Central memory CD4-positive, alpha-beta T cell (primary cell): ENCODE measurements at places on chromosomes 5 and 9.

GRCh38 chr5:106680330-106680729 is 990.4 kb downstream of the EFNA5 start:
- no peak for DNase-seq

DNA sequence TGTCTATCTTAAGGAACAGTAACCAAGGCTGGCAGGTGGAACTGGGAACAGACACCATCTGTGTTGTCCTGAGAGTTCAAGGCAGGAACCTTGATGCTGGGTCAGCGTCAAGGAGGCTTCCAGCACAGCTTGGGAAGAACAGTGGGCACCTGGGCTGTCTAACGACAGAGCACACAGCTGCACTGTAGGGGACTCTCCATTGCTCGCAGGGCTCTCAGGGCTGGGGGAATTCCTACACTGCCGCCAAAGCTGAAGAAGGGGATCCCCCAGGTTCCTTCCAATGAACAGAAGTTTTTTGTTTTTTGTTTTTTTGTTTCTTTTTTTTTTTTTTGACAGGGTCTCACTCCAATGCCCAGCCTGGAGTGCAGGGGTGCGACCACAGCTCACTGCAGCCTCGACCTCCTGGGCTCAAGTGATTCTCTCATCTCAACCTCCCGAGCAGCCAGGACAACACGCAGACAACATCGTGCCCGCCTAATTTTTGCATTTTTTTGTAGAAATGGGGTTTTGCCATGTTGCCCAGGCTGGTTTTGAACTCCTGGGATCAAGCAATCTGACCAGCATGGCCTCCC is 81.9 kb downstream of the PTPN3 start:
- no peak for DNase-seq

DNA sequence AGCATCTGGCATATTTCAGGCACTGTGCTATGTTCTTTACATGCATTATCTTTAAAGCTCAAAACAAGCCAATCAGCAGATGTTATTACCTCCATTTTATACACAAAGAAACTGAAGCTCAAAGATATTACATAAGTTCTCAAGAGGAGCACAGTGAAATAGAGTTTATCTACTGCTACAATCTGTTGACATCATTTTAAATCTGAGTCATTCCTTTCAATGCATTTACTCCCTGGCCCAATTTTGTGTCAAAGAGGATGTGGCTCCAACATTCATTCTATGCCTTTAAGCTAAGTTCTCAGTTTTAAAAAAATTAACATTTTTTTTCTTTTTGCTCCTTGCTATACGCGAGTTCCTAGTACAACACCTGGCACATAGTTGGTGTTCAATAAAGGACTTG is 486.3 kb upstream of the ZNF462 start:
- no peak for DNase-seq

DNA sequence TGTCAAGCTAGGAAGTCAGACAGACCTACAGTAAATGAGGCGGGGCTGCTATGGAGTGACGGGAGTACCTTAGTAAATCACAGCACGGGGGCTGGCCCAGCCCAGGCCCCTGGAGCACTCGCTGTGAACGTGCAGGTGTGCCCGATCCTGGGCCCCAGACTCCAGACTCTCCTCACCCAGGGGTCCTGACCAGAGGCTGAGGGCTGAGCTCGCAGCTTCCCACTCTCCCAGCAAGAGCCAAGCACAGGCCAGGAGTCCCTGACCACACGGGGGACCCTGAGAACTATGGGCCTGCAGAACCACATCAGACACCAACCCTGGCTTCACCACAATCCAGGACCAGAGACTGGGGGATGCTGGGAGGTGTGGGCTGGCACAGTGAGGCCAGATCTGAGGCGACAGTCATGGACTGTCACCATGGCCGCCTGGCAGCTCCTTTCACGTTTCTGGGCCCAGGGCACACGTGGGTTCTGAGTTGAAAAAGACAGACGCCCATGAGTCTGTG is 73.4 kb downstream of the ADAMTS2 start:
- DNase-seq = no peak

- no peak for DNase-seq
Observed at GRCh38 chr9:121858788-121859187, 207.4 kb downstream of the DAB2IP start.

DNA sequence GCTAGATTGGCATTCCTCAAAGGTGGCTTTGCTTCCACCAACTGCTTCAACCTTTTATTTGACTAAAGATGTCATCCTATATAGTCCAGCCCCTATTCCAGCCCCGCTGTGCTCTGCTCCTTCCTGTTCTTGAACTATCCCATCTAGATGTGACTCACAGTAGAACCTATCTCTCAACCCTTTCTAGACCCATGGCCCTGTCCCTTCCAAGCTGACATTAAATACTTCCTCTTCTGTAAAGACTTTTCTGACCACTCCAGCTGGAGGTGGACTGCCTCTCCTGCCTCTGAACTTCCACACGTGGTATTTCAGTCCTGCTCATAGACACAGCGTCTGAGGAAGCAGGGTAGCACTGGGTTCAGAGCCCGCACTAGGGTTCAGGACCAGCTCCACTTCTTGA is 32.4 kb downstream of the OSTF1 start:
- DNase-seq = no peak

- no peak for DNase-seq
Observed at GRCh38 chr9:31520301-31521085, 864.0 kb upstream of the ACO1 start.

DNA sequence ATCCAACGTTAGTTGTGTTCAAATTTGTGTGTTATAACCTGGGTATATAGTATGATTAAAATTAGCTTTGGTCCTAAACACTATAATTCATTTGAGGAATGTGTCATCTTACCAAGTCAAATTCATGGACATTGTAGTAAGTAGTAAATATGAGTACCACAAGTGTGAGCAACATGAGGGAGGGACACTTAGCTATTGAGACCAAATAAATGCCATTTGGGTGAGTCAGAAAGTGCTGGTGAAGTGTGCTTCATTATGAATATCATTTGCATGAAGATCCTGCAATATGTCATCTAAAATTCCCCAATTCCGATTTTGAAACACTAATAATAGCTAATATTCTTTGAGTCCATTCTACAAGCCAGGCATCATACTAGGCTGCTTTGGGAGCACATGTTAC is 336.7 kb upstream of the KIF2A start:
- no peak for DNase-seq

- DNase-seq = no peak
Observed at GRCh38 chr5:146365618-146366017, 27.0 kb downstream of the POU4F3 start.

DNA sequence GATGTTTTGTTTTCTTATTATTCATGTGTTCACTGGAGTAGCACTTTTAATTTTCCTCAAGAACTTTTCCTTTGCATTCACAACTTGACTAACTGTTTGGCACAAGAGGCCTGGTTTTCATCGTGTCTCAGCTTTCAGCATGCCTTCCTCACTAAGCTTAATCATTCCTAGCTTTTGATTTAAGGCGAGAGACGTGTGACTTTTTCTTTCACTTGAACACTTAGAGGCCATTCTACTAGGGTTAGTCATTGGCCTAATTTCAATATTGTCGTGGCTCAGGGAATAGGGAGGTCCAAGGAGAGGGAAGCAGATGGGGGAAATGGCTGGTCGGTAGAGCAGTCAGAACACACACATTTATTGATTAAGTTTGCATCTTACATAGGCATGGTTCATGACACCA is 94.0 kb downstream of the ZNF462 start:
- no peak for DNase-seq

DNA sequence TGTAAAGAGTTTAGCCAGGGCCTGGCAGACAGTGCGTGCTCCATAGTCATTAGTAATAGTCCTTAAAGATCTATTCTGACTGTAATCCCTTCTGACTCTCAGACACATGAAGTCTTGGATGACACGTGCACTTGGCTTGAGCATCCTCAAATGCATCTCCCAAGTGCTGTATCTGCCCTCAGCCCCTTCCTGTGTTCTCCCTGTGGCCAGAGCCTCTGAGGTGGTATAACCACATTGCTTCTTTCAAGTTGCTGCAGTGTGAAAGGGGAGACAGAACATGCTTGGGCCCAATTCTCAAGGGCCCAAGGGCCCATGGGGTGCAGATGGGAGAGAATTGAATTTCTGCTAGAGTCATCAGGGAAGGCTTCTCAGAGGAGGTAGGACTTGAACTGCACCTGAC is 30.1 kb upstream of the HAND1 start:
- DNase-seq = no peak

GRCh38 chr9:101966691-101967090 is 228.2 kb upstream of the GRIN3A start:
- DNase-seq = no peak
